ENCODE measurements at places on chromosomes 1 and 21. TPM values are rescaled to one million over a fixed set of nuclear protein-coding genes. Genes with fewer than 3 reads are reported as not detected.

The SRM gene
- 14.4 TPM for total RNA-seq

The ZNF593OS gene
- total RNA-seq = not detected

The MSH4 gene
- total RNA-seq = 0.38 TPM

The THRAP3 gene
- total RNA-seq = 67.9 TPM
